ENCODE measurements at places on chromosomes 5 and 9.

- no peak for DNase-seq
Observed at GRCh38 chr5:151002250-151002649, 18.1 kb upstream of the GPX3 start.

DNA sequence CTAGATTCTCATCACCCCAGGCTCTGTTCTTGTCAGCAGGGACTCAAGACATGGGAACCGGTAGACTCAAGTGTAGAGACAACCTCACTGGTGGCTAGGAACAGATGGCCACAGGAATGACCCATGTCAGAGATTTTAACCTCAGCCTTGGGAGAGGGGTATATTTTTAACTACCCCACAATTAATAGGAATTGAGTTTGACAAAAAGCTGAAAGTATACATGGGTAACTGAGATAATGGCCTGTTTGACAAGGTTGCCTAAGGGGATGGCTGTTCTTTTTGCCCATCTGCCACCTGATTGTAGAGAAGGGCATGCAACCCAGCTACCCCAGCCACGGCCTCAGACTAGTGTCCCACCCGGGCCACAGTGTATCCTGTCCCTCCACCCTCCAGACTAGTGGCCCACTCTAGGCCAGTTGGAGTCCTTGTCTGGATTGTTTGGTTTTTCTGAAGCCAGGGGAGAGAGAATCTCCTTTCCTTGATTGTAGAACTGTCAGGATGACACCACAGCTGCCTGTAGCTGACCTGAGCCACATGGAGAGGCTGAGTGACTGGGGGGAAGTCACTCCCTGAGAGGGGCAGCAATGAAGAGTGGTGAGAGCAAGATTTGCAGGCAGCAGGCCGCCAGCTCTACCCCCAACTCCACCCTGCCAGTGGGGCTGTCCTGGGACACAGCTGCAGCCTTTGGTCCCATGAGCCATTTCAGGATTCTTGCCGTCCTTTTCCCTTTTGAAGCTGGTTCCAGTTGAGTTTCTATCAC, 14.6 kb upstream of the ANGPTL2 start:
- DNase-seq, result no peak

DNA sequence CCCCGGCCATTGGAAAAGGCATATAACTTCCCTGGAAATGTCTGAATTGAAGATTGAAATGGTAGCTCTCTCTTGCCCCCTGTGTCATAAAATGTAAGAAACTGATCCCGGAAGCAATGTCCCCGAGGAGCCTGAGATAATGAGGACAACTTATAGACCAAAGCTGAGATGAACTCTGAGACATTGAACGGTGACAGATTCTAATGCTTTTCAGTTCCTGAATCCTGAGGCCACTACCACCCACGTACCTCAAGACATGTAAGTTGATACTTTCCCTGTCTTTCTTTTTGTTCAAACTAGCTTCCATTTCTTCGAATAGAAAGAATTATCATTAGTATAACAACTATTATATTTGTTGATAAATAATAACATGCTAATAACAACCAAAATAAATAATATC, 51.0 kb downstream of the KIF4B start:
- DNase-seq, result no peak

GRCh38 chr9:127926906-127927200, 3.7 kb downstream of the PIP5KL1 start:
- no peak for DNase-seq

DNA sequence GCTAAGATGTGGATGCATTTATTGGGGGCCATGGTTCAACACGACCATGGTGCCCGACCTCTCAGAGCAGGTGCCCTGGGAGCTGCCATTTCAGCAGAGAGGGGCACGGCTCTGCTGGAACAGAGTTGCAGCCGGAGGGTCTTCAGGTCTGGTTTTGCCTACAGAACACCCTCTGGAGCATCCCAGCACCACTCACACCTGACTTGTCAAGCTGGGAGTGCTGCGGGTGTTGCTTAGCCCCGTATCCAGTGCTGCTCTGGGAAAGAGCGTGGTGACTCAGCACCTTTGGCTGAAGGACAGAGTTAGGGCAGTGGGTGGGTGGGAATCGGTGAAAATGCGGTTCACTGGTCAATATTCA, 36.5 kb upstream of the IRX4 start:
- no peak for DNase-seq

DNA sequence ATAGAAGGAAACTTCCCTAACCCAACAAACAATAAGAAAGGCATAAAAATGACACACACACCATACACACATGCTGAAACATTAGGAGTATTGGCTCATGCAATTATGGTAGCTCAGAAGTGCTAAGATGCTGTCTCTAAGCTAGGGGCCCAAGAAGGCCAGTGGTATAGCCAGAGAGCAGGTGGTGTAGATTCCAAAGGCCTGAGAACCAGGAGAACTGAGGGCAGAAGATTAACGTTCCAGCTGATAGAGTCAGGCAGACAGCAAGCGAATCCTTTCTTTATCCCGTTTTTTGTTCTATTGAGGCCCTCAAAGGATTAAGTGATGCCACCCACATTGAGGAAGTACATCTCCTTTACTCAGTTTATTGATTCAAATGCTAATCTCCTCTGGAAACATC, 262.9 kb downstream of the EPB41L4A start:
- DNase-seq, result no peak

DNA sequence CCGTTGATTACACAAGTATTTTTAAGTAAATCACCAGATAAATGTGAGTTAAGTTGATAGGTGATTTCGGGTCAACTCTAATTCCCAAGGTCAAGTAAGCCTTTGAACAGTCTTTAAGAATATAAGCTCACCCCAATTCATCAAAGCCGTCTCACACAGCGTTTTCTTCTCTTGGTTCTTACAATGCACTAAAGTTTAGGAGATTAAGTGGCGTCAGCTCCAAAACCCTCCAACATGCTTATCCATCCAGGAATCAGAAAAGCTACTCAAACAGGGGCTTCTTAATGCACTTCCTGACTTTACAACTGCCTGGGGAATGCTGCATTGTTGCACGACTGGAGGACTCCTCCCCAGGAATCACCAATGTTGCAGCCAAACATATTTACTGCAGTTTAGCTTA, 206.2 kb upstream of the EFNA5 start:
- DNase-seq, result no peak

GRCh38 chr5:113047234-113047633, 70.6 kb downstream of the DCP2 start:
- no peak for DNase-seq

DNA sequence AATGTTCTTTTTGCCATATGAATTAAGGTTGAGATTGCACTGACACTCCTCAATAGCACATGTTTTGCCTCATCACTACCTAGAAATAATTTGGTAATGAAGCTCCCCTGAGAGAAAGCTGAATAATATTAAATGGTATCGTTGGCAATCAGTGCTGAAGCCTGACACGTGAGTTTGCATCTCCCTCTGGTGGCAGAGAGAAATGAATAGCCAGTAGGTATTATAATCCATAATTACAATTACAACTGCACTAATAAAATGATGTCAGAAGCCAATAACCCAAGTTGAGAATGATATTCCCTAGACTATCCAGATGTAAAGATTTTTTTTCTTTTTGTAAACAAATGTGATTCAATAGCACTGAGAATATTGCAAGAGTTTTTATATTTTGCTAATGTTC, 700.3 kb downstream of the PTPRD start:
- DNase-seq, result no peak

DNA sequence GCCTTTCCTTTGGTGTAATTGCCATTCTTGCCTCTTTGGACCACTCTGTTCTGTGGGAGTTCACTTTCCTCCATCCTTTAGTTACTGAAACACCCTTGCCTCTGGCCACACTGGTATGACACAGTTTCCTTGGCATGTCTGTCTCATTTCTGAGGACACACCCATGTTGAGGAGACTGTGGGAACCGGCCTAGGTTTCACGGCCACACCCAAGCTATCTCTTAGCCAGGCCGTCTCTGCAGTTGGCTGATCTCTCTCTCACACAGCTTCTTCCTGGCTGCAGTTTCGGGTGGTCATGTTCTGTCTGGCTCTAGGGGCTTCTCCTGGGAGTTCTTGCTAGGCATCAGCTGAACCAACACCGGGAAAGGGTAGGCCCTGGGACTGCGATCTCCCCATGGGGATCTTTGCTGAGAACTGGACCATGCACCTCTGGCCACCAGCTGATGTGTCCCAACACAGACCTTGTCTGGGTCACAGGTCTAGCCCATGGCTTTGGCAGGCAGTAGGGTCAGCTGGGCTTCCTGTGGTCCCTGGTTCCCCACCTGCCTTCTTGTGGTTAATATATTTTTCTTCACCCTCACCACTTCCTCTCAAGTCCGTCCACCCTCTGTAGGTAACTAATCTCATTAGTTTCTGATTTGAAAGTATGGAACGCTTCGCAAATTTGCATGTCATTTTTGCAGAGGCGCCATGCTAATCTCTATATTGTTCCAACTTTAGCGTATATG, 24.9 kb downstream of the ARHGEF37 start:
- no peak for DNase-seq

DNA sequence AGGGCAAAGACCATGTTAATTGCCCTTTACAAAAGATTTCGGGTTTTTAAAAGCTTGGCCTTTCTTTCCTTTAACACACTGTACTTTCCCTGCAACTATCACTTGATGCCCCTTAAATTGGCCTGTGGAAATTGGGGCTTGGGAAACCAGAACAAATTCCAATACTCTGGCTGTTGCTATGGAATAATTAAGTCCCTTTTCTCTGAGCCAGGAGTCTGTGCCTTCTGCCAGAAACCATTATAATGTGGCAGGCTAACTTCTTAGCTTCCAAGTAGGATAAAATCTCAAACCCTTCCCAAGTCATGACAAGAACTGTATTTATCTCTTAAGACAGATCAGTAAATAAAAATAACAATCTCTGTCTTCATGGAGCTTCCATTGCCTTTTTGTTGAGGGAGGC, 1.1 kb upstream of the SPINK1 start:
- DNase-seq, result no peak

- DNase-seq, result no peak
Observed at GRCh38 chr9:18705796-18706392, 231.9 kb downstream of the ADAMTSL1 start.

DNA sequence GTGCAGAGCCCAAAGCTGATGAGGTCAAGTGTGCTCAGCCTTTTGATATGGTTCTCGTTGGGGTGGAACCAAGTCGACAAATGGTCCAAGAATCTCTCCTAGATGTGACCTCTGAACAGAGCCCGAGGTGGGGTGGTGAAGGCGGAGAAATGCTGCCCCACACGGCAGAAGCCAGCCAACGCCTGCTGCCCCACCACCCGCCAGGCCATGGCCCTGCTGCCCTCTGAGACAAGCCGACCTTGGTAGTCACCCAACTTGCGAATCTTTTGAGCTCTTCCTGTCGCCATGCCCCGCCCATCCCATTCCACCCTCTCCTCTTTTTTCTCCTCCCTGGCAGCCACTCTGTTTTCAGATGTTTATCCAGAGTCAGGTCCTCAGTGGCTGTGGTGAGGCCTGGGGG, 91.5 kb upstream of the EGFLAM start:
- no peak for DNase-seq

GRCh38 chr5:88892669-88893068, 9.7 kb upstream of the MEF2C start:
- no peak for DNase-seq

DNA sequence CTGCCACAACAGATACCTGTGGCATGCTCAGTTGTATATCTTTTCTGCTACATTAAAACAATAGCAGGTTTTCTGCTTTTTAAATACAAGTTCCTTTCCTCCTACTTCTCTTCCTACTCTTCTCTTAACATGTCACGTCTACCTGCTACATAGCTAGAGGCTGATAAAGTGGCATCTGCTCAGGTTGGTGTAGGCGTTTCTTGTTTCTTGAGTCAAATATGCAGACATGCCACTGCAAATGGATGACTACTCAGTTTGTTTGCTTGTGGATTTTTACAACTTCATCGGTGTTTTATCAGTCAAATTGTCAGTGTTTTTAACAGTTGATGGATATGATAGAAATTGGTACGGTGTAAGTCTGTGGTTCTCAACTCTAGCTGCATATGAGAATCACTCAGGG, 525.7 kb downstream of the TLE4 start:
- no peak for DNase-seq
